M059J (cell line): ENCODE measurements at places on chromosomes 3 and 15. TPM values are rescaled to one million over a fixed set of nuclear protein-coding genes. Genes with fewer than 3 reads are reported as not detected.

- DNase-seq, result peak; percentile 78
Observed at GRCh38 chr3:98573181-98573728, 20.2 kb downstream of the CPOX start.

GRCh38 chr15:57377478-57377847 lies 1.2 kb downstream of the CGNL1 start:
- DNase-seq, result peak; percentile 33

GRCh38 chr3:110955301-110955880 lies 116.2 kb upstream of the NECTIN3 start:
- DNase-seq, result peak; percentile 15

- DNase-seq, result peak; percentile 30
Observed at GRCh38 chr3:11306817-11307589, 34.8 kb downstream of the ATG7 start.

C3orf49 gene
- not detected in 2 replicates for total RNA-seq

- no peak for DNase-seq
Observed at GRCh38 chr3:53883008-53883407, 1.1 kb upstream of the ACTR8 start.

SCAMP2 gene
- total RNA-seq, result 41.5 and 60.0 TPM in 2 replicates

DNA sequence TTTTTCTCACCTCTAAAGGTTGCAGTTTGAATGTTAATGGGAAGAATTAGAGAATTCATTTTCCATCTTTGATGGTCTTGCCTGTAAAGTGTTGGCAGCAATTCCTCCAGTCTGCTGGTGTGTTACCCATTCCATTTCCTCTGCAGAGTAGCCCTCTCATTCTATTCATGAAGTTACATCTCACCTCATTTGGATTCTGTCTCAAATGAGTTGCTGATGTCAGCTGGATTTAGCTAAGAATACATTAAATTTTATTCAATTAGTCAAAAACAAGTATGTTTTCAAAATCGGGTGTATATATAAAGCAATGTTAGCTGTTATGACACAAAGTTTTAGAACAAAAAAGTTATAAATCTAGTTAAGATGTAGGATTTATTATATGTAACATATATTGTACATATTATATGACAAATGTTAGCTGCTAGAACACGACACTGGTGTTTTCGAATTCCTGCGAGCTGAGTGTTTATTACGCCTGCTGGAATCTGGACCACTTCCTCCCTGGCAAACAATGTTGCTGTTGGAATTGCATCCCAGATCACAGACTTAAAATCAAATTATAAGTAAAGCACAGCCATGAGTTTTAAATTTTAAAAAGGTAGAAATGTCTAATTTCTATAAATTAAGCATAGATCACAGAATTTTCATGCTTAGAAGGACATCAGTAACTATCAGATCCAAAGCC lies 516.2 kb downstream of the OCA2 start:
- no peak for DNase-seq

DNA sequence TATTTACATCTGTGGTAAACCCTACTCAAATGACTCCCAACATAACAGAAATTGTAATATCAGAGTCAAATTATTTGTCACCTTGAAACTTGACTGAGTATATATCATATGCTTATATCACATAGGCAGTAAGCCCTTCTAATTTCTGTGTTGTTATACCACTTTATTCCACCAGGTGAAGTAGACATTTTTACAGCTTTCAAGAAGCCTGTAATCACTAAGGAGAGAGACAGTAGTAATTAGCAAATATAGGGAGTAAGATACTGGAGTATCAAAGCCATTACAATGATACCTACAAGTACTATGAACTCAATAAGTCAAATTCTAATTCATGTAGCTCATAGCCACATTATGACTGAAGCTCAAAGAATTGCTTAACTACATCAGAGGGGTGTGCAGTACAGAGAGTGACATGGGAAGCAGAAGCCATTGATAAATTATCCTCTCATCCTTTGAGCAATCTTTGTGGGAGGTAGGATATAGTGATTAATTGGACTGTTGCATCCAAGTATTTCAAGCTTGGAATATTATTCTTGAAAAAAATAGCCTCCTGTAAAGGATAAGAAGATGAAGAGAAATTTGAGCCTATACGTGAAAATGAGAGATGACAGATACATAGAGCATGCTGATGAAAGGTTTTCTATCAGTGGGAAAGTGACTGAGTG lies 1005.9 kb downstream of the ZPLD1 start:
- peak; percentile 14 for DNase-seq

NRROS gene
- total RNA-seq, result 0.42 and 1.1 TPM in 2 replicates

DNA sequence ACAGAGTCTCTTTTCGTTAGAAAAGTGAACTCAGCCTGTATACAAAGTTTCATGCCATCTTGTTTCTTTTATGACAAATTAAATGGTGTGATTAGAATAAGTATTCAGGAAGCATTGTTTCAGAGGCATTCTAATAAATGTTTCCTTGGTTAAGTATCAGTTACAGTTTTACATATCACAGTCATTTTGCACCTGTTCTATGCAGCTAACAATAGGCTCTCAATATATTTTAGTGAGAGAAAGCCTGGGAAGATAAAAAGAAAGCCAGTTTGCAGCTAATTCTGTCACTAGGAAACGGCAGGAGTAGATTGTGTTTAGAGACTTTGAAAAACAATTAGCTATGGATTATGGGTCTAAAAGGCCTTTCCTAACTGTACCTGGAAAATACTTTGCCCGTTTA lies 252.8 kb downstream of the ZIC1 start:
- DNase-seq, result no peak
